Kasumi-1 (cell line): ENCODE measurements at places on chromosomes 7 and 10.

GRCh38 chr10:72308320-72308987, 34.7 kb downstream of the DDIT4 start:
- DNase-seq: peak; percentile 96

DNA sequence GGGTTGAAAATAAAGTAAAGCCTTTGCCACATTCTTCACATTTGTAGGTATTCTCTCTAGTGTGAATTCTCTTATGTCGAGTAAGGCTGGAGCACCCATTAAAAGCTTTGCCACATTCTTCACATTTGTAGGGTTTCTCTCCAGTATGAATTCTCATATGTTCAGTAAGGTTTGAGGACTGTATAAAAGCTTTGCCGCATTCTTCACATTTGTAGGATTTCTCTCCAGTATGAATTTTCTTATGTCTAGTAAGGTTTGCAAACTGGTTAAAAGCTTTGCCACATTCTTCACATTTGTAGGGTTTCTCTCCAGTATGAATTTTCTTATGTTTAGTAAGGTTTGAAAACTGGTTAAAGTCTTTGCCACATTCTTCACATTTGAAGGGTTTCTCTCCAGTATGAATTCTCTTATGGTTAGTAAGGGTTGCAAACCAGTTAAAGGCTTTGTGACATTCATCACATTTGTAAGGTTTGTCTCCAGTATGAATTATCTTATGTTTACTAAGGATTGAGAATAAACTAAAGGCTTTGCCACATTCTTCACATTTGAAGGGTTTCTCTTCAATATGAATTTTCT, 41.4 kb downstream of the ZNF680 start:
- DNase-seq: no peak

DNA sequence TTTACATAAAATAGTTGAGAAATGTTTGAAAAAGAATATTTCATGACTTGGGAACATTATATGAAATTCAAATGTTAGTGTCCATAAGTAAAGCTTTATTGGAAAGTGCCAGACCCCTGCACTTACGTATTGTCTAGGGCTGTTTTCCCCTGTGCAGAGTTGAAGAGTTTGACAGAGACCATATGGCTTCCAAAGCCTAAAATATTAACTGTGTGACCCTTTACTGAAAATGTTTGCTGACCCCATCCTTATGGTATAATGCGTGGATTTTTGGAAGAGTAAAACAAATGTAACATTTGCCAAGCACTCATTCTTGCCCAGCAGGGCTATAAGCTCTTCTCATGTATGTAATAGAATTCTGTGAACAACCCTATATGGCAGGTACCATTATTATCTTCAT, 40.1 kb upstream of the RAB18 start:
- DNase-seq: no peak

- DNase-seq: no peak
Observed at GRCh38 chr7:139683137-139683921, 94.5 kb downstream of the HIPK2 start.

- DNase-seq: no peak
Observed at GRCh38 chr10:22515009-22515408, 169.7 kb downstream of the SPAG6 start.

DNA sequence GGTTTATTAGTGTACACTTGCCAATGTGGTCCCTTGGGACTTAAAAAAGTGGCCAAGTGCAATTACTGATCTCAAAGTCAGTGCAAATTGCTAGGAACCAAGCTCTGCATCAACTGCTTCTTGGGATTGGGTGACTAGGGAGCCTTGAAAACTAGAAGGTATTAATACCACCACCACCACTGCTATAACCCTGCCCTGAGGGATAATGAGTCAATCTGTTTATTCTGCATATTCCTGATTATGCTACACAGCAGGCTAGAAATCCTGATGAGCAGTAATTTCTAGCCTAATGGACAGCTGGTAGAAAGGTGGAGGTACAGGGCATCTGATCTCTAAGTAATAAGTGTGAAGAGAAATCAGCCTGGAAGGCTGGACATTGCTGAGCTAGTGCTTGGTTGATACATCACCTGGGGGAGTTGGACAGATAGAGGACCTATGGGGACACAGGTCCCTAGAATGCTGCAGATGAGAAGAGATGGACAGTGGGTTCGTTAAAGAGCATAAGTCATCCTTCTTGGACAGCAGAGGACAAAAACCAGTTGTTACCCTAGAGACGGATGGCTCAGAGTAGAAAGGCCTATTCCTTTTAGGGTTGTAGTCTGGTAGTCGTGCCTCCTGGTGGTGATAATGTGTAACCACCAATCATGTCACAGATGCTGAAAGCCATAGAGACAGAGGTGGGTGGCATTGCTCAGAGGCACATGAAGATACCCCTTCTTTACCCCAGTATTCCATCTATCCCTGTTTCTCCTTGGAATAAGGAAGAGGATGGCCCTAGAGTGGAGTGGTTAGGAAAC, 554.8 kb downstream of the SORCS1 start:
- no peak for DNase-seq

DNA sequence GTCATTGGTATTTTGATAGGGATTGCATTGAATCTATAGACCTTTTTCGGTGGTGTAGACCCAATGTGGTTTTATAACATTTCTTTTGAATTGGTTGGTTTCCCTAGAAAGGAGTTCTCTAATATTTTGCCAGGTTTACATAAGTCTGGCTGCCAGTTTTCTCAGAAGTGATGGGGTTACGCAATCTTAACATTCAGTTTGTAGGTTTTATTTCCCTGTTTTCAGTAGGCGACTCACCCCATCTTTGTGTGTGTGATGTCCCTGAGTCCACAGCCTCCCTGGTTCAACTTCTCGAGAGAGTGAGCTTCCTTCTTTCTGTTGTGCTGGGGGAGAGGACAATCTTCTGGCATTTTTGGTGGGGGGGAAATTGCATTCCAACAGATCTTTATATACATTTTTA, 9.6 kb upstream of the KIF5B start:
- peak; percentile 81 for DNase-seq

- DNase-seq: no peak
Observed at GRCh38 chr7:77917500-77918262, 119.1 kb downstream of the PHTF2 start.

GRCh38 chr10:78760463-78761310, 308.1 kb upstream of the ZMIZ1 start:
- no peak for DNase-seq

DNA sequence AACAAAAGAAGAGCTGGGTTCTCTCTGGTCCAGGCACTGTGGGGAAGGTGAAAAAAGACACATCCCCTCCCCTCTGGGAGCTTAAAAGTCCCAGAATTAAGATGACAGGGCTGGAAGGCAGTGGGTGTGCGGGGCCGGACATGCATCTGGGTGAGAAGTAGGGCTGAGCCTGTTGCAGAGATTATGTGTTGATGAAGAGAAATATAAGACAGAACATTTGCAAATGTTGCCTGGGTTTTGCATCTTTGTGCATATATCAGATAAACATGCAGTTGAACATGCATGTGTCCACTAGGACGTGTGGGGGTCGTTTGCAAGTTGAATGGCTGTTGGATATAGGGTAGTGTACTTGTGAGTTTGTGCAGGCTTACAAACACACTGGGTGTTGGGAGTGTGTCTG, 94.3 kb upstream of the PPIF start:
- DNase-seq: no peak

- no peak for DNase-seq
Observed at GRCh38 chr10:5500910-5501309, 1.5 kb upstream of the CALML5 start.

GRCh38 chr7:132461032-132461592, 115.2 kb downstream of the PLXNA4 start:
- no peak for DNase-seq

DNA sequence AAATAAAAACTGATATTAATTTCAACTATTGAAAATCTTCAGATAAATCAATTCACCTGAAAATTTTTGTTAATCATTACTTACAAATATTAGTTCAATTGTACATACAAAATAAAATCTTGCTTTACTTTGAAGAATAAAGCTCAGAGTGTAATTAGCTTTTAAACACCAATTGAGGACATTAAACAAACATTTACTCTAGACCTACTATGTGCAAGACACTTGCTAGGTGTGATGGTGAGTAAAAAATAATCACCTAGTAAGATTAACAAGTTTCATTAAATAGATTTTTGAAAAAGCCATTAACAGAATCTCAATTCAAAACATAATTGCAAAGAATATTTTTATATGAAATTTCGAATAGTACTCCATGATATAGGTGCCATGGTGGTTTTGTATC, 3.9 kb upstream of the MLLT10 start:
- no peak for DNase-seq

GRCh38 chr7:80210400-80210799, 75.8 kb downstream of the GNAI1 start:
- no peak for DNase-seq

- DNase-seq: no peak
Observed at GRCh38 chr7:39133088-39133487, 155.4 kb downstream of the POU6F2 start.

DNA sequence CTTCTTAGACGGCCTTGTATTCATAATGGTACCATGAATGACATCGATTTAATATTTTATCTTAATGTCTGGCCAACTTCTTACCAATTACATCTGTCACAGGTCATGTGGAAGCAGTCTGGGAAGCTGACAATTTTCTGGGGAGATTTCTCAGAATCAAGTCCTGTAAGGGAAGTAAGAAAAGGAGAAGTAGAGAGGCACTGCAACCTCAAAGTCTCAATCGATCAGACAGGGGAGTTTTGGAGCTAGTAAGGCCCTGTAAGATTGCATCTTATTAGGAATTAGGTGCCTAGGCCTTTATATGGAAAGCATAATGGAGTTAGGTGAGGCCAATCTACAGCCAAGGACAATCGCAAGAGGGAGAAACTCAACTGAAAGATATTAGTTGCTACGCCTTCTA, 694.6 kb upstream of the SORCS1 start:
- peak; percentile 42 for DNase-seq

DNA sequence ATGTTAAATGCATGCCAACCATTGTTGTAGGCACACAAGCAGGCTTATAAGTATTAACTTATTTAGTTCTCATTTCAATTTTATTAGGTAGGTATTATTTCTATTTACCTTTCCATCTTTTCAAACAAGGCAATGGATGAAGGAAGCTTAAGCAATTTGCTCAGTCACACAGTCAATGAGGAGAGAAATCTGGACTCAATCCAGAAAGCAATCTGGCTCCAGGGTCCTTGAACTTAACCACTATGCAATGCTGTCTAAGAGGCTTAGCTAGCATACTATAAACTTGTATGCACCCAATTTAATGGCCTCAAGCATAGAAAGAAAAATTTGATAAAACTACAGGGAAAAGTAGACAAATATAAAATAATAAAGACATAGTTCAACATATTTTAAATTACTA, 88.6 kb downstream of the VWDE start:
- DNase-seq: no peak

DNA sequence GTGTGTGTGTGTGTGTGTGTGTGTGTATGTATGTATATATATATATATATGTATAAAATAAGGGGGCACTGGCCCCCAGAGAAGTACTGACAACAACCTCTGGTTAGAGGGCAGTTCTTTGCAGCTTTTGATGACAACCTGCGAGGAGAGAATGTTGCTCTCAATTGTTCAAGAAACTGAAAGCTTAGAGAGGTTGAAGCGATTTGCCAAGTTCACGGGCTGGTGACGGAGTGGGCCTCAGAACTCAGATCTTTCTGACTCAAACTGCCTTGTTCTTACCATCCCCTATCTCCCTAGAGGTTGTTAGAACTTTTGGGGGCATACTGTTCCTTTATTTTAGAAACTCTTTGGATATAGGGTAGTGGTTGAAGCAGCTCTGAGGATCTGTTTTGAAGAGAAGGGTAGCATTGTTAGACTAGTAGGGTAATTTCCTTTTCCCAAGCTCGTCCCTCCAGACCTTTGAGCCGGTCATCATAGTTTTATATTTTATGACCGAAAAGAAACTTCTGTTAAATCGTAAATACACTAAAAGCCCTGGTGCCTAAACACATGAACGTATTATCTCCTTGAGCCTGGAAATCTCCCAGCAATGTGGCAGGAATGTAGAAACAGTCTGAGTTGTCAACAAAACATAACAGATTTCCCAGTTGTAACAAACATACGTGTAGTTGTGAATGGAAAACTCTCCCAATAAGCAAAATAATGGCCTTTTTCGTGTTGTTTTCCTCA, 541.7 kb upstream of the GALNT17 start:
- DNase-seq: no peak

GRCh38 chr10:6595499-6595898, 15.4 kb upstream of the PRKCQ start:
- no peak for DNase-seq

- no peak for DNase-seq
Observed at GRCh38 chr10:49089557-49090188, 25.6 kb downstream of the VSTM4 start.
